ENCODE measurements at places on chromosomes 6 and 20. TPM values are rescaled to one million over a fixed set of nuclear protein-coding genes. Genes with fewer than 3 reads are reported as not detected.

SEMG1 gene
- total RNA-seq = not detected

BCAS1 gene
- 0.04 TPM for total RNA-seq

DNA sequence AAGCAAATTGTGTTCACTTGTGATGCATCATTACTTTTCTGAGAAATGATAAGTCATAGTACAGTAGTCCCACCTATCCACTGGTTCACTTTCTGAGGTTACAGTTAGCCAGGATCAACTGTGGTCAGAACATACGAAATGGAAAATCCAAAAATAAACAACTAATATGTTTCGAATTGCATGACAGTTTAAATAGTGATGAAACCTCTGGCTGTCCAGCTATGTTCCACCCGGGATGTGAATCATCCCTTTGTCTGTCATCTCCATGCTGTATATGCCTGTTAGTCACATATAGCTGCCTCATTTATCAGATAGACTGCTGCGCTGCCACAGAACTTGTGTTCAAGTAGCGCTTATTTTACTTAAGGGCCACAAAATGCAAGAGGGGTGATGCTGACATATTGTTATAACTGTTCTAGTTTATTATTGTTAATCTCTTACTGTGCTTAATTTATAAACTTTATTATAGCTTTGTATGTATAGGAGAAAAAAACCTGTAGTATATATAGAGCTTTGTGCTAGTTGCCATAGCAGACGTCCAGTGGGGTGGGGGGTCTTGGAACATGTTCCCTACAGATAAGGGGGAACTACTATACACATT lies 29.2 kb downstream of the AFDN start:
- peak; percentile 70 for DNase-seq

- DNase-seq = no peak
Measured at GRCh38 chr20:63121749-63122405, 94.1 kb downstream of the YTHDF1 start.

- DNase-seq = no peak
Measured at GRCh38 chr6:159871906-159872305, 18.9 kb upstream of the MAS1 start.

- DNase-seq = no peak
Measured at GRCh38 chr20:22489626-22490286, 94.6 kb downstream of the FOXA2 start.

- DNase-seq = no peak
Measured at GRCh38 chr6:35287671-35288396, 9.8 kb upstream of the DEF6 start.

DNA sequence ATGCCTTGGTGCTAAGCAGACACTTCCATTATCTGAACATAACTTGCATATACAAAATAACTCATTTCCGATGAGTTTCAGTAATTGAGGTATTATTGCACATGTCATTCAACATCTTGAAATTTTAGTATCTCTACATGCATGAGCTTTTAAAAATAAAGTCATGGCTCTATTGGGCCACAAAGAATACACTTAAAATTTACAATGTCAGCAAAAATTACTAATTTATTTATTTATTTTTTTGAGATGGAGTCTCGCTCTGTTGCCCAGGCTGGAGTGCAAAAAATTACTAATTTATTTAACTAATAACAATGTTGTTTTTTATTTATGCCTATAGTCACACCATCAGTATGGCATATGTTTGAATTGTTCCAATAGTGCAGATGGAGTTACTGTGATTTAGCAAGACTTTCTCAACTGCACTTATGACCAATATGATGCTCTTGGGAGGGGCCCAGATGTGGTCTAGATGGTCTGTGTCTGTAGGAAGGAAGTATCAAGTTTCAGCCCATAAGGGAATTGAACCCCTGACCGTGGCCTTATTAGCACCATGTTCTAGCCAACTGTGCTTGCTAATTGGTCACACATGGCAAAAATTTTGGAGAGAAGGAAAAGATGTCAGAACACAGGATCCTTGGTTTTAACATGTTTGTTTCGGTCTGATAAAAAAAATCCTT lies 370.7 kb upstream of the TSHZ2 start:
- DNase-seq = no peak

DNA sequence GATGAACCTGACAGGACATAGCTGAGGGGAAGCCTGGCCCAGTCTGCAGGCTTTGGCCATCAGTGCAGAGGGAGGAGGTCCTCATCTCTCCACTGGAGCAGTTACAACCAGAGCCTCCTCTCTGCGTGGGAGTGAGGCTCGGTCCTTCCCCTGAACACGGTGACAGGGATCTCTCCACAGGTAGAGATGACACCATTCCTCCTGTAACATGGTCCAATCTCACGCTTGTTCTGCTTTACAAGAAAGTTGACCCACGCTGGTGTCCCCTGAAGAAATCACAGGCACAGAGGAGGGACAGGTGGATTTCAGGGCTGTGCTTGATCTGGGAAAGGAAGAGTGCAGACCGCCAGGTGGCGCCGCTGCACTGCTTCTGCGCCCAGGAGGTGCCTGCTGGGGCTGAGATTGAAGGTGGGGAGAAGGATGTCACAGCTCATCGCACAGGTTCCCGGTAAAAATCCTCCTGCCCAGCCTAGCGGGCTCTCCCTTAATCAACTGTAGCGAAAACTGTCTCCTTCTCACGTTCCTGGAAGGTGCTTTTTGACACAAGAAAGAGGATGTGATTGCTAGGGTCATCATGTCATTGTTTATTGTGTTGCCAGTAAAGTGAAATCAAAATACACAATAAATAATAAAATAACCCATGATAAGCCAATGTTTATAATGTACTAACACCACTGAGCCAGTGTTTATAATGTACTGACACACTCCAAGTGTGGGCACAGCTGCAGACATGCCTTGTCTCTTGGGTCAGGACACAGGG lies 20.4 kb downstream of the HLA-G start:
- no peak for DNase-seq

DNA sequence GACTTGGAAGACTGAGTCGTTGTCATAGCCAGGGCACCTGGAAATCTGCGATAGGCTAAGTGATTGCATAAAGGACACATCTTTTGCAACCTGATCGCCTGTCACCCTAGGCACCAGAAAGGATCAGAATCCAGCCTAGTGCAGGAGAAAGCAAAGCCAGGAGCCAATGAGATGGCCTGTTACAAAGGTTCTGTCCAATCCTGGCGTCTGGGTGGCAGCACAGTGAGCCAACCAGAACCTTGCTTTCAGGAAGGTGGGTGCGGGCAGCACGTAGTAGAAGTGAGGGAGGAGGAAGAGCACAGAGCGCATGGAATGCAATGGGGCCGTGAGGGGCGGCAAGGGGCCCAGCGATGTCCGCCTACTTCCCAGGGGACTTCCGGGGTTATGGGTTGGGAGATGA lies 120.4 kb upstream of the GGTLC1 start:
- DNase-seq = no peak

- DNase-seq = no peak
Measured at GRCh38 chr6:118650582-118651281, 659 bp downstream of the CEP85L start.

DNA sequence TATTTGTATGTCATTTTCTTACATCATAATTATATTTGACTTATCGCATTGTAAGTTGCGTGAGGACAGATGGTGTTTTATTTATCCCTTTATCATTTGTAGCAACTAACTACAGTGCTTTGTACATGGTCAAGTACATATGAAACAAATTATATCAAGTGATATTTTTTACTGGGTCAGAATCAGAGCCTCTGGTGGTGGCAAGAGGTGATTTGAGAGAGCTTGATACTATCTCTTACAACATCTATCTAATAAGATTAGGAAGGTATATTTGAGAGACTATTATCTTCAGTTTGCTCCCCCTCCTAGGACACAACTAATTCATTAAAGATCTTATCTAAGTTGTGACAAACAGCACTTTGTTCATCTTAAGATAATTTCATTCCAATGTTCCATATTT lies 47.7 kb downstream of the BCKDHB start:
- no peak for DNase-seq

DNA sequence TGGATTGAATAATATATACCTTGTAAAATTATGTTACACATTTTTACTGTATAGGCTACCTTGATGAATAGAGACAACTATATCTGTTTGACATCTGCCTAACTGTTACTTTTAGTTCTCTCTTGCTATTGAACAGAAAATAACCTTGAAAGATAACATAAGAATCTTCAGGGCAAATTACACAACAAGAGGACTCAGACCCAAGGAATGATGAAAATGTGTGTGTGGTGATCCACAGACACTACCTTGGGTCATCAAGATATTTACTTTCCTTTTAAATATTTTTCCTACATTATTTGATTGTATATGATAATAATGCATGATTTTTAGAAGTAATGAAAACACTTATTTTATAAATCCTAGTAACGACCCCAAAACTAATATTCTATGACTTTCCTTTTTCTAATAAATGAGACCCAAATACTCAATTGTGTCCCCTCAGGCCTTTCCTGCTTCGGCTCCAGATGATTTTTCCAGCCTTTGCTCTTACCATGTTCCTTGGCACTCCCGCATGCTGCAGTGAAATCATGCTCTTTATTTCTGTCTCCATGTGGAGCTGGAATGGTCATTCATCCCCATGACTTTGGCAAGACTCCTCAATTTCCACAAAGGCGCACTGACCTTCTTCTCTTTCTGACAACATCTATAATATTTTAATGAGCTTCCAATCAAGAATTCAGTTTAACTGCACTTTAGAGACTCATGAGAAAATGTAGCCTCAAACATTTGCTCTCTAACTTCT lies 187.6 kb downstream of the EPM2A start:
- no peak for DNase-seq

All from kidney epithelial cell (primary cell).